Dermis blood vessel endothelial cell (primary cell): ENCODE measurements at places on chromosomes 11 and 22. TPM values are rescaled to one million over a fixed set of nuclear protein-coding genes. Genes with fewer than 3 reads are reported as not detected.

The VEGFB gene
- 20.4 and 23.1 TPM in 2 replicates for total RNA-seq

The SLC22A25 gene
- not detected in 2 replicates for total RNA-seq

The TUBA8 gene
- total RNA-seq = 1.0 and 1.3 TPM in 2 replicates

The TOM1 gene
- 27.8 and 31.8 TPM in 2 replicates for total RNA-seq

The MFRP gene
- total RNA-seq = not detected in 2 replicates

The FLRT1 gene
- not detected in 2 replicates for total RNA-seq

The PRR33 gene
- not detected in 2 replicates for total RNA-seq

The KCNJ1 gene
- 0.23 and 0.34 TPM in 2 replicates for total RNA-seq

The GPR83 gene
- not detected in 2 replicates for total RNA-seq

The NPTXR gene
- 0.34 and 0.84 TPM in 2 replicates for total RNA-seq

The SLC39A13 gene
- 72.8 and 78.0 TPM in 2 replicates for total RNA-seq

The KCNJ4 gene
- total RNA-seq = not detected in 2 replicates

The SCGB1C1 gene
- not detected in 2 replicates for total RNA-seq

The OR51S1 gene
- not detected in 2 replicates for total RNA-seq

The SLC22A6 gene
- not detected in 2 replicates for total RNA-seq
